ENCODE measurements at places on chromosomes 2 and 18. TPM values are rescaled to one million over a fixed set of nuclear protein-coding genes. Genes with fewer than 3 reads are reported as not detected.

Gene PID1
- total RNA-seq, result 33.1 TPM

Gene GPR39
- total RNA-seq, result 0.21 TPM

Gene CHRNA1
- total RNA-seq, result not detected

Gene WNT10A
- 0.39 TPM for total RNA-seq

Gene MDH1B
- 1.5 TPM for total RNA-seq

DNA sequence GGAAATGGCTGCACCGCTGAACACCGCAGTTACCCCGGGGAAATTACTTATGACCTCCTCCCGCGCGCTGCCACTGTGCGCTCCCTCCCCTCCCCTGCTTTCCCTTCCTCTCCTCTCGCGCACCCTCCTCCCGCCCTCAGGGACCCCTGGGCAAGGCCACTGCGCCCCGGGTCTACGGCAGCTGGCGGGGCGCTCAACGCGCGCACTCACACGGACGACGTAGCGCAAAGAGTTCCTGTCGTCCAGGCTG, 7.9 kb downstream of the ALPP start:
- no peak overlapping the region for H3K4me3 ChIP-seq
- no peaks in the 10 kb centered on the region for H3K36me3 ChIP-seq
- H3K27ac ChIP-seq, result no peak overlapping the region
- no peaks in the 10 kb centered on the region for H3K27me3 ChIP-seq
- no peak for DNase-seq
- H3K4me1 ChIP-seq, result peaks cover 4% of the 10 kb centered on the region

DNA sequence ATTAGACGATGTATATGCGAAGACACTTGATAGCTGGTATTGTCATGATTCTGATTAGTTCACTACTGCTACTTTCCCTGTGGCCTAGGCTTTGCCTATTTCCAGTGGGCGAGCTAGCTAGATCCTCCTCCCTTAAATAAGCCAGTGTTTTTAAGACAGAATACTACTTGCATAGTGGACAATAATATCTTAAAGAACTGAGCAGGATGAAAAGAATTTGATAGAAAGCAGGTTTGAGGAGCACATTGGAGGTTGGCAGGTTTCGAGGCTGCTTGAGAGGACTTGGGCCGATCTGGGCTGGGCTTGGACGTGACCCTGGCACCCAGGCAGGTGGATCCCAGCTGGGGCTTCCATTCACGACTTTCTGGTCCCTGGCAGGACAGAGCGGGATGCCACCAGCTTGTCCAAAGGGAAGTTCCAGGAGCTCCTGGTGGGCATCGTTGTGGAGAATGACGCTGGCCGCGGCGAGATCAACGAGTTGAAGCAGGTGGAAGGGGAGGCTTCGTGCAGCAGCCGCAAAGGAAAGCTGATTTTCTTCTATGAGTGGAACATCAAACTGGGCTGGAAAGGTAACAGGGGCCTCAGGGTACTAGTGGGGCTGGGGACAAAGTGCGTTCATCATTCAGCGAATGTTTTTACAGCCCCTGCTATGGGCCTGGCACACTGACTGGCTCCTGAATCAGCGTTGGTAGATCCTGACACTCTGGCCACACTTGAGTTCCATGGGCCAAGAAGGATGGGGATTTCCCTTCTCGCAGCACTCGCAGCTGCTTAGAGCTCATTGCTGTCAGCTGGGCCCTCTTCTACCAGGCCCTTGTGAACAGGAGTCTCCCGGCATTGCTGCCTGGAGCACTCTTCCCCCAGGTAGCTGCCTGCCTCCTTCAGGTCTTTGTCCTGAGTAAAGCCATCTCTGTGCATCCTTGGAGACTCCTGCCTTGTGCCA, 16.9 kb downstream of the C2orf74 start:
- peak overlapping the region; percentile 76 for H3K4me3 ChIP-seq
- no peak for DNase-seq
- H3K27ac ChIP-seq, result peak overlapping the region; percentile 100
- H3K4me1 ChIP-seq, result no peaks in the 10 kb centered on the region
- no peaks in the 10 kb centered on the region for H3K27me3 ChIP-seq
- no peaks in the 10 kb centered on the region for H3K36me3 ChIP-seq

DNA sequence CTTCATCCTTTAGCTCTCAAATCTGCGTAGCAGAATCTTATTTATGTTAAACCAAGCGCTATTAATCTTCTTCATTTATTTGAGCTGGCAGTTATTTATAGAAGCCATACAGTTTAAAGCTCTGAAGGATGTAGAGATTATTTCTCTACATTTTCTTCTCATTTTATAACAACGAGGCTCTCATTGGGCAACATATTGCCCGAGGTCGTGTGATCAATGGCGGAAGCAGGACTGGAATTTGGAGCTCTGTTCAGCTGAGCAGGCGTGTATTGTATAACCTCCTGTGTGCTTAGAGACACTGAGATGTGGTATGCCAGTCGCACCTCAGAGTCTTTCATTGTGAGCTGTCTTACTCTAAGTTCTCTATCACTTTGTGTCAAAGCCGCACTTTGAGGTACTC, 17.5 kb upstream of the DRC1 start:
- H3K4me1 ChIP-seq, result no peaks in the 10 kb centered on the region
- H3K36me3 ChIP-seq, result peaks cover 25% of the 10 kb centered on the region
- H3K4me3 ChIP-seq, result no peak overlapping the region
- H3K27ac ChIP-seq, result no peak overlapping the region
- no peaks in the 10 kb centered on the region for H3K27me3 ChIP-seq

DNA sequence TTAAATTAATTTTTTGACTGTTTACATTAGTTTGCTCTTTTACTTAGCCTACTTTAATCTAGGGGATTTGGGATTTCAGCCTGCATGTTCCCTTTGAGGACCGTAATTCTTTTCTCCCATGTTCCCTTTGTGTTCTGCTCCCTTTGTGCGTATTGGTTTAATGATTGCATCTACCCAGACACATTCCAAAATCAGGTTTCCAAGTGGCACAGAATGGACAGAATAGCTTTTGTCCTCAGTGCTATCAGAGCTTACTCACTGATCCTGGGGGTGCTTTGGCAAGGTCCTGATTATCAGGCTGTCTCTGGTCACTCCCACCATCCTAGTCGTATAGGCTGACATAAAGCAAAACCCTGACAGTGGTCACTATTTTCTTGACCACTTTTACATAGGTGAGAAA, 867.5 kb downstream of the TSN start:
- H3K27me3 ChIP-seq, result no peaks in the 10 kb centered on the region
- H3K4me1 ChIP-seq, result no peaks in the 10 kb centered on the region
- no peaks in the 10 kb centered on the region for H3K36me3 ChIP-seq

DNA sequence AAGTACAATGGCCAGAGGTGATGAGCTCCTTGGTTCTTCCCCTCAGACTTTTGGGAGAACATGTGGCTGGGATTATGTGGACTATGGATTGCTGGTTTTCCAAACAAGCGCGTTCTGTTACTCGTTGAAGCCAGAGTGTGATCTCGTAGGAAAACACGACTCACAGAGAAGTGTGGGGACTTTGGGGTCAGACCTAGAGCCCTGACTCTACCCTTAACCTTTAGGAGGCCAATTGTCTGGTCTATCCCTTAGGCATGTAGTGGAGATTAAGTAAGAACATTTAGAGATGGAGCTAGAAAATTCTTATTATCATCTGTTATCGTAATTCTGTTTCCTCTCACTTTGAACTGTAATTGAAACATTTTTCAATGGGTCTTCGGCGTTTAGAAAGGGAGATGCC, 35.8 kb downstream of the BCL2L11 start:
- H3K36me3 ChIP-seq, result no peaks in the 10 kb centered on the region
- H3K4me1 ChIP-seq, result no peaks in the 10 kb centered on the region
- no peak for DNase-seq
- no peak overlapping the region for H3K4me3 ChIP-seq
- H3K27ac ChIP-seq, result no peak overlapping the region

DNA sequence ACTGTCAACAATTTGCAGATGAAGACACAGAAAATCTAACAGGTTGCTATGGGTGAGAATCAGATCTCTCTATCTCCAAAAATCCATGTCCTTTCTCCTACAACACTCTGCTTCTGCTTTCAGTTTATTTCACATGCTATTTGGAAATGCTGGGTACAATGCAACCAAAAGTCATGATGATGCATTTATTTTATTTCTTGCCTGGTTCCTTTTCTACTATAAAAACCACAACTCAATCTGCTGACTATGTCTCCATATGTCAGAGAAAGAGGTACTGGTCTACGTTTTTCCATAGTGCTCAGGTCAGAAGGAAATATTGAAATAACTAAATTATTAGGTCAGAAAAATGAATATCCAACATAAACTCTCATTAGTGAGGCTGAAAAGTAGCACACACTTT, 20.5 kb downstream of the RAD51AP2 start:
- no peaks in the 10 kb centered on the region for H3K36me3 ChIP-seq
- no peaks in the 10 kb centered on the region for H3K27me3 ChIP-seq
- no peak overlapping the region for H3K27ac ChIP-seq

- no peaks in the 10 kb centered on the region for H3K36me3 ChIP-seq
- H3K27me3 ChIP-seq, result no peaks in the 10 kb centered on the region
- no peak overlapping the region for H3K27ac ChIP-seq
- peak; percentile 26 for DNase-seq
- H3K4me3 ChIP-seq, result no peak overlapping the region
Measured at GRCh38 chr2:179340678-179341077, 76.0 kb upstream of the SESTD1 start.

GRCh38 chr2:221124532-221125240, 447.4 kb downstream of the EPHA4 start:
- no peak for DNase-seq
- no peaks in the 10 kb centered on the region for H3K36me3 ChIP-seq

GRCh38 chr2:110998311-110998710, 122.4 kb upstream of the BCL2L11 start:
- no peak for DNase-seq
- no peaks in the 10 kb centered on the region for H3K27me3 ChIP-seq
- no peaks in the 10 kb centered on the region for H3K36me3 ChIP-seq
- no peak overlapping the region for H3K4me3 ChIP-seq
- no peak overlapping the region for H3K27ac ChIP-seq
- H3K4me1 ChIP-seq, result no peaks in the 10 kb centered on the region

- H3K36me3 ChIP-seq, result no peaks in the 10 kb centered on the region
- no peaks in the 10 kb centered on the region for H3K27me3 ChIP-seq
- no peak overlapping the region for H3K4me3 ChIP-seq
Measured at GRCh38 chr2:239959059-239959971, 65.8 kb downstream of the NDUFA10 start.
